ENCODE measurements at places on chromosomes 1 and 21. TPM values are rescaled to one million over a fixed set of nuclear protein-coding genes. Genes with fewer than 3 reads are reported as not detected.

Gene PPP1R15B
- polyA plus RNA-seq: 13.4 TPM

Gene MGST3
- 54.7 TPM for polyA plus RNA-seq

Gene MARK1
- not detected for polyA plus RNA-seq

Gene BMP8B
- polyA plus RNA-seq: 0.48 TPM

Gene LCE1A
- polyA plus RNA-seq: not detected

Gene RPS27
- 9,964 TPM for polyA plus RNA-seq

Gene KCNH1
- polyA plus RNA-seq: not detected

Gene RXRG
- polyA plus RNA-seq: not detected

Gene KRTAP19-2
- polyA plus RNA-seq: not detected

DNA sequence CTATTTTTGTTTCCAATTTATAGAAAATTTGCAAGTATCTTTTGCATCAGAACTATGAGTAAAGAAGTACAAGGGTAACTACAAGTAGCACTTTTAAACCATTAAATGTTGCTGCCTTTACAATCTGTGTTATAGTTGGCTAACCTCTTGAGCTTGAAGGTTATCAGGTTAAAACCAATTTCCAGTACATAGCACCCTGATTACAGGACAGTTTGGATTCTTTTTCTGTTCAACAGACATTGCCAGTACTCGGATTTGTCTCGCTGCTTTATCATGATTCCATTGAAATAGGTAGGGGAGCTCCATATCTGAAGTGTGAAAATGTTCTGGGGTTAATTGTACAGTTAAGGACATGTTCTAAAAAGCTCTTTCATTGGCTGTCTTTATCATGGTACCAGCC is 40.0 kb downstream of the MIA3 start:
- H3K4me3 ChIP-seq: no peak overlapping the region
- H3K36me3 ChIP-seq: peaks cover 16% of the 10 kb centered on the region
- no peak for DNase-seq
- no peaks in the 10 kb centered on the region for H3K4me1 ChIP-seq
- H3K27ac ChIP-seq: no peak overlapping the region

DNA sequence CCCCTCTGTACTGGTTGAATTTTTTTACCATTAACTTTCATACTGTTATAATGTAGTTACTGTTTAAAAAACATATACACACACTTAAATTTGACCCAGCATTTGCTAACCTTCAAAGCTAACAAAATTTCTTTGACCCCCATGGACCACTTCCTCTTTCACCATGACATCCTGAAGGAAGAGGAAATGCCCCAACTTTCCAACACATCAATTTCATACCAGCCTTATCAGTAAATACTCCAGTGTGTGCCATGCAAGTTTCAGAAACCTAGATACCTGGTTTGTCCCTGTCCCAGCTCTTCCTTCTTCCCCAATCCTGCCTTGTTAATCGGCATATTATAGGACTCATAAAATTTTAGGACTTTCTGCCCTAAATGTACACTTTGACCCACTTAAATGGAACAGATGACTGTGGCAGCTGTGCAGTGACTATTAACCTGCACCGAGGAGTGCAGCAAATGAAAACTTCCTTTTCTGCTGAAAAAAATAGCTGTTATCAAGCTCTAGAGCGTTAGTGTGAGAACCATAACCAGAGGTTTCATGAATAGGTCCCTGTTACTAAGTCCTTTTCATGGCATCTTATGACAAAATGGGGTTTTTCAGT is 54.1 kb downstream of the DTL start:
- H3K4me1 ChIP-seq: no peaks in the 10 kb centered on the region
- no peaks in the 10 kb centered on the region for H3K27me3 ChIP-seq
- H3K36me3 ChIP-seq: peaks cover 3% of the 10 kb centered on the region
- no peak overlapping the region for H3K4me3 ChIP-seq

DNA sequence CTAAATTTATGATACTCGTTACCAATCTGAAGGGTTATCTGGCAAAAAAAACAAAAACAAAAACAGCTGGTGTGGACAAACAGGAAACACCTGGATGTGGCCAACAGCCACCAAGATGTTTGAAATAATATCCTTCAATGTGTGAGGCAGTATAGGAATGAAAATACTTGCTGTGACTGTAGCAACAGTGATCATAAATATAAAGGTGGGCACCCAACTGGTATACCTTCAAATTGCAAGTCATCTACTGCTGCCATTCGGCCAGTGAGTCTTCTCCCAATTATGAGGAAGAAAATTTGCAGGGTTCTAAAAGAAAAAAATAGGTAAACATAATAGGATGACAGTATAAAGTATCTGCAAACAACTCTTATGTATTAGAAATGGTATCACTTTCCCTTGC is 916 bp downstream of the YIPF1 start:
- no peaks in the 10 kb centered on the region for H3K36me3 ChIP-seq
- no peak for DNase-seq
- no peaks in the 10 kb centered on the region for H3K27me3 ChIP-seq
- peaks cover 31% of the 10 kb centered on the region for H3K4me1 ChIP-seq
- peak overlapping the region; percentile 87 for H3K4me3 ChIP-seq

DNA sequence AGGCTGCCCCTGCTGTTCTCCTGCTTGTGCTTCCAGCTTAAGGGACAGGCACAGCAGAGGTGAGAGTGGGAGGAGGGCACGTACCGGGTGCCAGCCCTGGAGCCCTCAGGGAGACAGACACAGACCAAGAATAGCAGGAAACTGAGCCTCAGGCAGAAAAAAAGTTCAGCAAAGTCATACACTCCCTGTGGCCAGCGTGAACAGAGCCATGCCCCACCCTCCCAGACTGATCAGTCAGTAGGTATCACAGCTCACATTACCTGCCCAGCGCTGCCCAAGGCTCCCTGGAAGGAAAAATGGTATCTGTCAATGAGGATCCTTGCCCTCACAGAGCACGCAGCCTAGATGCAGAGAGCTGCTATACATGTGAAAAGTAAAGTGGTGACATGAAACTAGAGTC is 1.3 kb downstream of the UBL4B start:
- DNase-seq: no peak
- no peak overlapping the region for H3K4me3 ChIP-seq
- H3K27ac ChIP-seq: no peak overlapping the region
- H3K36me3 ChIP-seq: no peaks in the 10 kb centered on the region

- H3K4me3 ChIP-seq: no peak overlapping the region
- H3K27ac ChIP-seq: no peak overlapping the region
- no peaks in the 10 kb centered on the region for H3K27me3 ChIP-seq
- H3K36me3 ChIP-seq: no peaks in the 10 kb centered on the region
- DNase-seq: no peak
- H3K4me1 ChIP-seq: peaks cover 19% of the 10 kb centered on the region
Measured at GRCh38 chr1:51294566-51295184, 35.7 kb downstream of the TTC39A start.

DNA sequence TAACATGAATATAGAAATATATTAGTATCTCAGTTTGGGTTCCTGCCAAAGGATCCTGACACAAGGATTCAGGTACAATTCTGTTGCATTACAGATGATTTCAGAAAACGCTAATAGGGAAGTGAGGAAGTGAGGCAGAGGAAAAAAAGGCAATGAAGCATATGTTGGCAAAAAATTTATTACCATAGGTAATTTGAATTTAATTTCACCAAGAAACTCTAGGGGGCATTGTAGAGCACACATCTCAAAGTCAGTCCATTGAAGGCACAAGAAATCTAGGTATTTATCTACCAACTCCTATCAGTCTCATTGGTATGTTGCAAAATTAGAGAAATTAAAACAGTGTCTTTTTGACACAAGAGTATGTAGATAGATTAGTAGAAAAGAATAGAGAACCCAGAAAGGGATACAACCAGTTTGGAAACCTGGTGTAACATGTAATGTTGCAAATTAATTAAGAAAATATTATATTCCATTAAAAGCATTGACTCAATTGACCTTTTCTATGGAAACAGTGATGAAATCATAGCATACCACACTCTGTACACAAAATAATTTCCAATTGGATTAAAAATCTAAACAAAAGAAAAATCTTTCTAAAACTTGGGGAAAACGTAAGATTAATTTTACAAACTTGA is 104.9 kb upstream of the SNX7 start:
- no peak overlapping the region for H3K27ac ChIP-seq
- no peaks in the 10 kb centered on the region for H3K27me3 ChIP-seq
- peak; percentile 30 for DNase-seq
- H3K36me3 ChIP-seq: no peaks in the 10 kb centered on the region
- H3K4me3 ChIP-seq: no peak overlapping the region
- H3K4me1 ChIP-seq: no peaks in the 10 kb centered on the region

DNA sequence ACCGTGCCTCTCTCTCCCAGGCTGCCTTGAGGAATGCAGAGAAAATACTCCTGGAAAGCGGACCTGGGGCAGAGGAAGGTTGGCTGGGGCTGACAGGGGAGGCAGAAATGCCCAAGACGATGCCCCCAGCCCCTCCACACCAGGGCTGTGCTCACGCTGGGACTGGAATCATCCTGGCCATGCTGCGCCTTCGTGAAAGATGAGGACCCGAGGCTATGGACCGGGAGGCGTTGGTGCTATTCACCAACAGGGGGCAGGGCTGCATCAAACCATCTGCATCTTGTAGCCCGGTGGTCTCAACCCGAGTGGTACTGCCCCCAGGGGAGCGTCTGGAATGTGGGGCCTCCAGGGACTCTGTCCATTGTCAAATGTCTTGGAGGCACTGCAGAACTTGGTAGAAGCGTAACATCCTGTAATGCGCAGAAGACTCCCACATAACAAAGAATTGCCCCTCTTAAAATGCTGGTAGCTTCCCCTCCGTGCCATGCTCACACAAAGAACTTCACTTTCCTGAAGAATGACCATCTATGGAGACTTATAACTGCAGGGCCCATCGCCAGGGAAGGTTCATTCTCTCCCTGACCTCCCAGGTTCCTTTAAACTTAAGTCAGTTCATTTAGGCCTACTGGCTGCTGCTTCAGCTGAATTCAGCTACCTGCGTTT is 251.2 kb downstream of the RRAGC start:
- no peak overlapping the region for H3K4me3 ChIP-seq
- DNase-seq: peak; percentile 12
- peaks cover 6% of the 10 kb centered on the region for H3K4me1 ChIP-seq
- no peak overlapping the region for H3K27ac ChIP-seq

DNA sequence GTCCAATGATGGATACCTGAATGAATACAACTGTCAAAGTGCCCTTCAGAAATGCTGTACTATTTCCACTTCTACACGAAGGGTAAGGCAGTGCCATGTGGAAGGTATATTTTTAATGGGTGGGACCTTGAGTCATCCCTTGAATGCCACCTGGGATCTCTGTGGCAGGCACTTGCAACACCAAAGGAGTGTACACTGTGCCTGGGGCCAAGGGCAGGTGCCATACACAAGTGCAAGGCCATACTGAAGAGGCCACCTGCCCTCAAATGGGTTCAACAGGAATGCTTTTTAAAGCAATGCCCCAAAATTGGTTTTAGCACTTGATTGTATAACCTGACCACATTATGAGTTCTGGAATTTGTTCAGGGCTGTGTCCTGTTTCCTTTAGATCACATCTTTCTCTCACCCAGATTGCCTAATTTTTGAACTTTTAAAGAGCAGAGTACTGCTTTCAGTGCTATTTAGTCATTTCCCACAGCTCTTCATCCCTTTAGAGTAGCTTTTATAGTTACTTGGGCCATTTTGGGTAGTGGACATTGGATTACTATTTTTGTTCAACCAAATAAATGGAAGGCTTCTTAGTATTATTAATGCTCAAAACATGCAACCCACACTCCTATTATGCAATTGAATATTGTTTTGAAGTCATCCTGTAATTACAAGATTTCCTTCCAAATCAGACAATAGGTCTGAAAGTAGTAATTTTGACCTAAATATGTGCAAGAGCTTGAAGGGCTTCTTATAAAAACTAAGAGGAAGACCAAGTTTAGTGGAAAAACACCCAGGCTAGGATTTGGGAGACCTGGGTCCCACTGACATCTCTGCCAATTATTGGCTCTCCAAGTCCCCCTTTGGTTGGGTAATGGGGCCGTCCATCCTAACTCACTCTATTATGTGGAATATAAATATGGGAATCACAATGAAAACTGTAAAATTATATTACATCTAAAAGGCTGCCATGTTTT is 57.2 kb downstream of the LEPR start:
- no peaks in the 10 kb centered on the region for H3K27me3 ChIP-seq
- H3K27ac ChIP-seq: peak overlapping the region; percentile 80
- DNase-seq: no peak
- H3K4me3 ChIP-seq: no peak overlapping the region
- no peaks in the 10 kb centered on the region for H3K36me3 ChIP-seq

DNA sequence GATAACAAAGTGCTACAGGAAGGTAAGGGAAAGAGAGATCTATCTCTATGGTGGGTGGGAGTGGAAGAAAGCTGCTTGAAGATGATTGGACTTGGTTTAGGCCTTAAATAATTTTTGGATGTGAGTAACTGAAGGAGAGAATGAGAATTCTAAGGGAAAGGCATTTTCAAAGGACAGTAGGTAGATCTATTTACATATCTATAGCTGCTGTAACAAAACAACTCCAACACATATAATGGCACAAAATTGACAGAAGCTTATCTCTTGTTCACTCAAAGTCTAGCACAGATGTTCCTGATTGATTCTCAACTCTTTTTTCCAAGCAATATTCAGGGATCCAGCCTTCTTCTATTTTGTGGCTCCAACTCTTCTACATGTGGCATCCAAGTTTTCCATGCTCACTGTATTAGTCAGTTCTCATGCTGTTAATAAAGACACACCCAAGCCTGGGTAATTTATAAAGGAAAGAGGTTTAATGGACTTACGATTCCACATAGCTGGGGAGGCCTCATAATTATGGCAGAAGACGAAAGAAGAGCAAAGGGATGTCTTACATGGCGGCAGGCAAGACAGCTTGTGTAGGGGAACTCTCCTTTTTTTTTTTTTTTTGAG is 3.1 kb upstream of the DDAH1 start:
- no peak overlapping the region for H3K4me3 ChIP-seq
- H3K27ac ChIP-seq: no peak overlapping the region
- H3K4me1 ChIP-seq: peaks cover 14% of the 10 kb centered on the region
- H3K36me3 ChIP-seq: no peaks in the 10 kb centered on the region

DNA sequence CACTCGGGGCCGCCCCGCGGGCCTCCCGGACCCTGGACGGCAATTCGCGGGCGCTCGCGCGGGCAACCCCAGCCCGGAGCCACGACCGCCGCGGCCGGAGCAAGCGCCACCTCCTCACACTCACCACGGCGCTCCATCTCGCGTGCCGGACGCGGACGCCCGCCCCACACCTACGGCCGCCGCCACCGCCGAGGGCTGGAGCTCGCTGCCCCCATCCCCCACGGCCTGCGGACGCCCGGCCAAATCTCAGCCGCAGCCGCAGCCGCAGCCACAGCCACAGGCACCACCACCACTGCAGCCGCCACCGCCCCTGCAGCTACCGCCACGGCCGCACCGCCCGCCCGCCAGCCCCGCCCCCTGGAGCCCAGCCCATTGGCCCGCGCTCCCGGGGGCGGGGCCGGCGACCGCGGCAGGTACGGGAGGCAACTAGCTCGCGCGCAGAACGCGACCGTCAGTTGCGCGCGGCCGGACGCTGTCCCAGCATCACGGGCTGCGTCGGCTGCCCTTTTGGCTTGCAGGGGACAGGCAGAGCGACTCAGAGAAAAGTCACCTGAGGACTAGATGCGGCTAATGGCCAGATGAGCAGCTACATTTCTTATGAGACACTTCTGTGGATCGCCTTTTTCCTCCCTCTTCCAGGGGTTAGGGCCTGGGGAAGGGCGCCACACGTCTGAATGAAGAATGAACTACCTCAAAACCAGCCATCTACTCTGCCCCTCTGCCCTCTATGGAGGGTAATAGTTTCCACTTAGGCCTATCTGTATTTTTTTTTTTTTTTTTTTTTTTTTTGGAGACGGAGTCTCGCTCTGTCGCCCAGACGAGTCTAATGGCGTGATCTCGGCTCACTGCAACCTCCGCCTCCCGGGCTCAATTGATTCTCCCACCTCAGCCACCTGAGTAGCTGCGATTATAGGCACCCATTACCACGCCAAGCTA is at the start of gene ARHGAP29:
TSS of gene ARHGAP29 (minus strand) at position 294 of the 936 bp plus-strand sequence. CDS start 5,973 bp downstream, outside the sequence.
- H3K27ac ChIP-seq: peak within 1 kb of the TSS; percentile 66
- peak; percentile 74 for DNase-seq
- H3K4me1 ChIP-seq: peaks cover 45% of the 10 kb centered on the region
- peak within 1 kb of the TSS; percentile 93 for H3K4me3 ChIP-seq

GRCh38 chr1:156766298-156767100 is 836 bp upstream of the PRCC start:
- H3K4me3 ChIP-seq: peak overlapping the region; percentile 71
- peak overlapping the region; percentile 84 for H3K27ac ChIP-seq
- H3K4me1 ChIP-seq: peaks cover 42% of the 10 kb centered on the region
